ENCODE measurements at places on chromosomes 11 and 22. TPM values are rescaled to one million over a fixed set of nuclear protein-coding genes. Genes with fewer than 3 reads are reported as not detected.

DNAJB7 gene
- not detected for total RNA-seq

APOC3 gene
- not detected for total RNA-seq

SAA1 gene
- not detected for total RNA-seq

SMTNL1 gene
- total RNA-seq: not detected

FOSL1 gene
- total RNA-seq: 24.3 TPM

YAP1 gene
- total RNA-seq: 268 TPM

CCDC89 gene
- total RNA-seq: 6.0 TPM

SLC29A2 gene
- 0.58 TPM for total RNA-seq

CRYBB2 gene
- total RNA-seq: not detected

PATE2 gene
- 0.29 TPM for total RNA-seq

POU2F3 gene
- total RNA-seq: 0.29 TPM

PHF21B gene
- not detected for total RNA-seq

SCN4B gene
- 0.44 TPM for total RNA-seq

MARK2 gene
- total RNA-seq: 10.2 TPM
